NCI-H2029 treated with DMSO at 0.1 percent for 48 hours (cell line): ENCODE measurements at places on chromosomes 2 and 18.

GRCh38 chr2:138814123-138814898, 34.1 kb upstream of the NXPH2 start:
- DNase-seq = no peak

DNA sequence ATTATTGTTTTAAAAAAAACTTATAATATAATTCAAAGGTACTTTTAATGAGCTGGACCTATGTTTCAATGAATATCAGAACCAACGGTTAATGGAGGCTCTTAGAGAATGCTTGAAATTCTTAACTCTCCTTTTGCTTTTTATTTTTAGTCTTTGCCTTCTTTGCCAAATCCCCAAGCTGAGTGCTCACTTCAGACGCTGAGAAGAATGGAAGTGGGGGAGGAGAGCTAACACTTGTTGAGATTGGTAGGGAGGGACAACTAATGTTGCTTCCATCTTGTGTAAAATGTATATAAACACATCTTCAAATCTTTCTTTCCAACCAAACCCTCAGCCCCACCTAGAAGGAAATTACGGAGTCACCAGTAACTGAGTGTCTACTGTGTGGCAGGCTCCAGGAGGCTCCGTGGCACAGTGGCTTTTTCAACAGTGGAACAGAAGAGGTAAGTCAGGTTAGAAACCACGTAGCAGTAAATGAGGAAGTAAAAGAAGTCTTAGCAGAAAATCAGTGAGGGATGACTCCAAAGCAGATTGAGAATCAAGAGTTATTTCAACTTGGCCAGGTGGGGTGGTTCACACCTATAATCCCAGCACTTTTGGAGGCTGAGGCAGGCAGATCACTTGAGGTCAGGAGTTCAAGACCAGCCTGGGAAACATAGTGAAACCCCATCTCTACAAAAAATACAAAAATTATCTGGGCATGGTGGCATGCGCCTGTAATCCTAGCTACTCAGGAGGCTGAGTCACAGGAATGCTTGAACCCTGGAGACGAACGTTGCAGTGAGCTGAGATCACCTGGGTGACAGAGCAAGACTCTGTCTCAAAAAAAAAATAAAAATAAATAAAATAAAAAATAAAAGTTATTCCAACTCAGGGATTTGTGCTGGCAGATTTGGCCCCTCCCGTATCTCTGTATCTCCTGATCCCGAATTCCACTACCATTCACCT, 45.0 kb upstream of the CREB1 start:
- no peak for DNase-seq

DNA sequence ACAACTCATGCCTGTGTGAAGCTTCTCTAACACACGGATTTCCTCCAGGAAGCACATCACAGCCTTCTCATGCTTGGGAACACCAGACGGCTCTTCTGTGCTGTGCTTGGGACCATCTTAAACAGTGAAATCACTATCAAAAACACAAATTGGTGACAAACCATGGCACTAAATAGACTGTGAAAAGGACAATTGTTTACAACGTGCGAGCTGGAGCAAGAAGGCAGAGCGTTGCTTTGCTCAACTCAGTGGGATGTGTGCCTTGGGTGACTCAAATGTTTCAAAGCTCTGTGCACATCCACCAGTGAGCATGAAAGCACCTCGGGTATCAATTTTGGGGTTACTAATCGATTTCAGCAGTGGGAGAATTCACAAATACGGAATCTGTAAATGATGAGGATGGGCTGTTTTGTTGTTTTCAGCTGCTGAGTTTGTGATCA, 182.4 kb upstream of the ARL4C start:
- no peak for DNase-seq

- no peak for DNase-seq
Observed at GRCh38 chr2:160516547-160517365, 23.1 kb upstream of the RBMS1 start.

GRCh38 chr18:13265911-13266217, 47.3 kb downstream of the LDLRAD4 start:
- no peak for DNase-seq

DNA sequence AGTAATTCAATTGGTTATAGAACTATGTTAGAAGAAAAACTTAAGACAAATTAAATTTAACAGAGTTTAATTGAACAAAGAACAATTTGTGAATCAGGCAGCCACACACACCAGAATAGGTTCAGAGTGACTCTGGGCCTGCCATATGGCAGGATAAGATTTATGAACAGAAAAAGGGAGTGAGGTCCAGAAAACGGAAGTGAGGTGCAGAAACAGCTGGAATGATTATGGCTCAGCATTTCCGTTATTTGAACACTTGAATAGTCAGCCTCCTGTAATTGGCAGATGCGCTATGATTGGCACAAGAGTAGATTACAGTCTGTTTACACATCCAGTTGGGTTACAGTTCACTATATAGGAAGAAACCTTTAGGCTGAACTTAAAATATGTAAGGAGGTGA, 99.0 kb downstream of the MBD2 start:
- no peak for DNase-seq

- no peak for DNase-seq
Observed at GRCh38 chr2:63553049-63553448, 35.2 kb downstream of the WDPCP start.

DNA sequence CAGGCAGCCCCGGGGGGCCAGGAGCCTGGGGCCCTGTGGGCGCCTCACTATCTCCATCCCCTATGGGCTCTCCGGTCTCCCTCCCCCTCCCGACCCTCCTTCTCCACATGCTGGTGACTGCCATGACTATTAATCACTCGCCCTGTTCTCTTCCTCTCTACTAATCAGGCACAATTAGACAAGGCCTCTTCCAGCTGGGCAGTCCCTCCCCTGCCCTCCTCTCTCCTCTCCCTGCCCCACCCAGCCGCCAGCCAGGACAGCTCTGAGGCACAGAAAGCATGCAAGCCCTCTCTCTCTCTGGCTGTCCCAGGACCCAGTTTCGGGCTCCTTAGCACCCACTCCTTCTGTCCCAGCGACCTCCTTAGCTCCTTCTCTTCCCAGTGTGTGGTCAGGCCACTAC, 5.8 kb downstream of the ASIC4 start:
- no peak for DNase-seq

DNA sequence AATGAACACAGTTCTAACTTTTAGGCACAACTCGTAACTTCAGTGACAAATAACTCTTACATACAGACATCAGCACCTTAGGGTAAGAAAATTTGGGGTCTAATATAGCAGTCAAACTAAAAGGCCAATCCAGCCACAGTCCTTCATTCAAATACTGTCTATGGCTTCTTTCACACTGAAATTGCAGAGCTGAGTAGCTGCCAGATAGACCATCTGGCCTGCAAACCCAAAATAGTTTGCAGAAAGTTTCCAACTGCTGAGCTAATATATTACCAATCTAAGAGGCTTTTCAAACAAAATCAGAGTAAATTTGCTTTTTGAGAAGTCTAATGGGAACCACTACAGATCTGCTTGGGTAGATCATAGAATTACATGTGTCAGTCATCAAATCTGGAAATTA, 183.4 kb downstream of the GALR1 start:
- no peak for DNase-seq

DNA sequence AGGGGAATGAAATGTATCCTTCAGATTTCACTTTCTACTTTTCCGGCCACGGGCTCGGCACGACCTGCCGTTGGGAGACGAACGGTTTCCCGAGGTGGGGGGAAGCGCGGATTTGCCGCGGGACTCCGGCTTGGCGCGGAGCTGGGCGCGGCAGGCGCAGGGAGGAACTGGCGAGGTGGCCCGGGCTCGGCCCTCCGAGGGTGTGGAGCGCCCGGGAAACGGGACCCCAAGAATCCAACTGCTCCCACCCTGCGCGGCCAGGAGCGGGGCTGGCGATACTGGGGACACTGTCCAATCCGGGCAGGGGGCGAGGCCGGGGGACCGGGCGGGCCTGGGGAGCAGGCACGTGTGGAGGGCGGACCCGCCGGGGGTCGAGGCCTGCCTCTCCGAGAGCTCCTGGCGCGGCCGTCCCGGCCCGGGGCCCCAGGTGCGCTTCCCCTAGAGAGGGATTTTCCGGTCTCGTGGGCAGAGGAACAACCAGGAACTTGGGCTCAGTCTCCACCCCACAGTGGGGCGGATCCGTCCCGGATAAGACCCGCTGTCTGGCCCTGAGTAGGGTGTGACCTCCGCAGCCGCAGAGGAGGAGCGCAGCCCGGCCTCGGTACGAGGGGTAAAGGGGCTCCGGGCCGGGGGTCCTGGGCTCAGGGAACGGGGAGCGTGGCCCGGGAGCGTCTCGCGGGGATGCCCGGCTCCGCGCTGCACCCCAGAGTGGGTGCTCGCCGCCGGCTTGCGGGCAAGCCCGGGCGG, at the start of gene ANXA4:
Gene ANXA4 (plus strand): TSS at position 560 of the 747 bp plus-strand sequence. CDS start 39,432 bp downstream, outside the sequence.
- DNase-seq = peak; percentile 23

- DNase-seq = no peak
Observed at GRCh38 chr2:58633613-58634365, 392.7 kb upstream of the FANCL start.

- DNase-seq = no peak
Observed at GRCh38 chr18:62523631-62524439, 1.0 kb downstream of the ZCCHC2 start.

DNA sequence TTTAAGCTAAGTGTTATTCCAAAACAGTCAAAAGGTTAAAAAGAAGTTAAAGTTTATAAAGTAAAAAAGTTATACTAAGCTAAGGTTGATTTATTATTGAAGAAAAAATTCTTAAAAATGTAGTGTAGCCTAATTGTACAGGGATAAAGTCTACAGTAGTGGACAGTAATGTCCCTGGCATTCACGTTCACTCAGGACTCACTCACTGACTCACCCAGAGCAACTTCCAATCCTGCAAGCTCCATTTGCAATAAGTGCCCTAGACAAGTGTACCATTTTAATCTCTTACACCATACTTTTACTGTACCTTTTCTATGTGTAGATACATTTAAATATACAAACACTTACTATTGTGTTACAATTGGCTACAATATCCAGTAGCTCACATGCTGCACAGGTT, 86.1 kb downstream of the CACNB4 start:
- DNase-seq = no peak

DNA sequence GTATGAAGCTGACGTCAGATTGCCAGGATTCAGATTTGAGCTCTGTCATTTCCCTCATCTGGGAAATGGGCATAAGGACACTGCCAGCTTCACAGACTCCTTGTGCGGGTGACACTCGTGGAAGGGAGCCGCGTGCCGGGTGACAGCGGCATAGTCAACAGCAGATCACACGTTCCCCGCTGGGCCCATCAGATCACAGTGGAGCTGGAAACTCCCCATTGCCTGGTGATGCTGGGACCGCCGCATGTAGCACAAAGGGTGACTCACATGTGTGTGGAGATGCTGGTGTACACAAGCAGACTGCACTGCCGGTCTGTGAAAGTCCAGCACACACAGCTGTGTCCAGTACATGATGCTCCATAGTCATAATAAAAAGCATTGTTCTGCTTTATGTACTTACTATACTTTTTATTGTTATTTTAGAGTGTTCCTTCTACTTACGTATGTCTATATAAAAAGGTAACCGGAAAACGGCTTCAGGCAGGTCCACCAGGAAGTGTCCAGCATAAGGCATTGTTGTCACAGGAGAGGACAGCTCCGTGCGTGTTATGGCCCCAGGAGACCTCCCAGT, 31.8 kb downstream of the SALL3 start:
- DNase-seq = no peak

- DNase-seq = no peak
Observed at GRCh38 chr2:101375653-101376052, 11.7 kb downstream of the CREG2 start.

- DNase-seq = peak; percentile 33
Observed at GRCh38 chr2:227871375-227871791, at the start of gene DAW1. TSS of gene DAW1 (plus strand) at chr2:227871631. CDS start at chr2:227871690, 59 bp downstream.

- DNase-seq = no peak
Observed at GRCh38 chr2:119548516-119549120, 4.4 kb downstream of the CFAP221 start.

GRCh38 chr2:207155516-207156444, 10.0 kb downstream of the KLF7 start:
- DNase-seq = no peak

- DNase-seq = no peak
Observed at GRCh38 chr2:226790011-226790410, 9.6 kb downstream of the IRS1 start.

- DNase-seq = peak; percentile 95
Observed at GRCh38 chr2:11753452-11753885, 7.0 kb downstream of the LPIN1 start.

DNA sequence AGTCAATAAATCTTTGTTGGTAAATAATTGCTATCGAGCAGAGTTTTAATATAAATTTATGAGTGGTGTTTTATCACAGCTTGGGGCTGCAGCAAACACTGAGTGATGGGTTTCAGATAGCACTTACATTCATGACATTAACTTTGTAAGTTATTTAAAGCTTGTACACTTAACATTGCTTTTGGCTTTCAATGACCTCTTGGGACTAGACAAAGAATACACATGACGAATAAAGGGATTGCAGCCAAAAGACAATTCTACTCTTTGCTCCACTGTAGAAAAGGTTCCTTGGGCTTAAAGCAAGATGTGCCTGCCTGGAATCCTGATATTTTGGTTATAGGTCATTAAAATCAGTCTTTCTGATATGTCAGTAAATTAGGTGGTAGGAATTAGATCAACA, 299.5 kb downstream of the GBX2 start:
- DNase-seq = no peak

DNA sequence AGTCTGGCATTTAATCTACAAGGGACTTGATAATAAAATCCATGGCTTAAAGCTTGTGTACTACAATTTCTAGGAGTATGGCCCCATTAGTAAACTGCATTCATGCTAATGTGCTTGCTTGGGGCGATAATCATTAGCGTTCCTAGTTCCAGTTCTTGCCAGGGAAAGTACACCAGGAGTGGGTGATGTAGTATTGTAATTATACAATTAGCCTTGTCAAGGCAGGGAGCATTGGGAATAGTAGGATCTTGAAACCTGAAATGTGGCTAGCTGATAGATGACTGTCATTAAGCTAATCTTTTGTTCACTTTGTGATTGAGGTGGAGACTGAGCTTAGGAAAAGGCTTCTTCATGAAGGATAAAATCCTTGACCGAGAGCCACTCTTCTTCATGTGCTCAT, 989.2 kb downstream of the CPS1 start:
- no peak for DNase-seq

DNA sequence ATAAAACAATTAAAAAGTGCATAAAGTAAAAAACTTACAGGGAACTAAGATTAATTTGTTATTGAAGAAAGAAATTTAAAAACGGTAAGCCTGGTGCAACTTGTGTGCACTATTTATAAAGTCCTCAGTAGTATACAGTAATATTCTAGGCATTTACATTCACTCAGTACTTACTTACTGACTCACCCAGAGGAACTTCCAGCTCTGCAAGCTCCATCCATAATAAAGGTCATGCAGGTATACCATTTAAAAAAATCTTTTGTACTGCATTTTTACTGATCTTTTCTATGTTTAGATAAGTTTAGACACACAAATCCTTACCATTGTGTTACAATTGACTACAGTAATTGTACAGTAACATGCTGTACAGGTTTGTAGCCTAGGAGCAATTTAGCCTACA, 51.5 kb upstream of the NXPH2 start:
- DNase-seq = no peak
